OCI-M1 (cell line): ENCODE measurements at places on chromosomes 13 and 19.

- peak; percentile 19 for DNase-seq
These were observed 1031.0 kb upstream of the PCDH9 start for GRCh38 chr13:68261105-68261504.

GRCh38 chr13:111903143-111903542, 163.8 kb upstream of the SOX1 start:
- DNase-seq: no peak

DNA sequence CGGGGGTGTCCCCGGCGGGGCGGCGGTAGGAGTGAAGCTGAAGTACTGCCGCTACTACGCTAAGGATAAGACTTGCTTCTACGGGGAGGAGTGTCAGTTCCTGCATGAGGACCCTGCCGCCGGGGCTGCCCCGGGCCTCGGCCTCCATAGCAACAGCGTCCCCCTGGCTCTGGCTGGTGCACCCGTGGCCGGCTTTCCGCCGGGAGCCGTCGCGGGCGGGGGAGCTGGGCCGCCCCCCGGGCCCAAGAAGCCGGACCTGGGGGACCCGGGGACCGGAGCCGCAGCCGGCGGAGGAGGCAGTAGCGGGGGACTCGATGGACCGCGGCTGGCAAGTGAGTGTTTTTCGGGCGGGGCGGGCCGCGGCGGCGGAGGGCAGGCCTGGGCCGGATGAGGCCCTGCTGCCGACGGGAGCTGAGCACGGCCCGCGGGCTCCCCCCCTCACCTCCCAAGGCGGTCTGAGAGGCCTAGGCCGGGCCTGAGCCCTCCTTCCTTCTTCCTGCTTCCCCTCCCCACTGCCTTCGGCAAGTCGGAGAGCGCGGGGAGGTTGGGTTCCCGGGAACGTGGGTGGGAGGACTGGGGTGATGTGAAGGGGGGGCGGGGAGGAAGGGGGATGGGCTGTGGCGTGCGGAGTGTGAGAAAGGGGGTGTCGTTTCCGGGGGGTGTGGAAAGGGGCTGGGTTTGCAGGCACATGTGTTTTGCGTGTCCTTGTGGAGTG, 568 bp downstream of the PAN3 start:
- peak; percentile 78 for DNase-seq

DNA sequence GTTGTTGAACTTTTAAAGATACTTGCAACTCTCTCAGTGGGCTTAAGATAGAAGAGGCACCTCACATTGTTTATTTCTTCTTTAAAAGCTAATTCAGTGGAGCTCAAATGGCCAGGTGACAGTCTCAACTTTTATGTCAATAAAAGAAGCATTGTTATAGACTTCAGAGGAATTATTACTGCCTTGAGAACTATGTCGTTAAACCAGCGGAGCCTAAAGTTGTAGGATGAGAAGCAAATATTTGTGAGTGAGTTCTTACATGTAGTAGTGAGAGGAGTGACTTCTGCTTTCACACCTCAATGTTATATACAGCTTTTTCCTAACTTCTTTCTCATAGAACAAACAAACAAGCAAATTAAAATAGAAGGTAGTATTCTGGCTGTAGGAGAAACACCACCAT, 31.2 kb upstream of the DGKH start:
- no peak for DNase-seq

DNA sequence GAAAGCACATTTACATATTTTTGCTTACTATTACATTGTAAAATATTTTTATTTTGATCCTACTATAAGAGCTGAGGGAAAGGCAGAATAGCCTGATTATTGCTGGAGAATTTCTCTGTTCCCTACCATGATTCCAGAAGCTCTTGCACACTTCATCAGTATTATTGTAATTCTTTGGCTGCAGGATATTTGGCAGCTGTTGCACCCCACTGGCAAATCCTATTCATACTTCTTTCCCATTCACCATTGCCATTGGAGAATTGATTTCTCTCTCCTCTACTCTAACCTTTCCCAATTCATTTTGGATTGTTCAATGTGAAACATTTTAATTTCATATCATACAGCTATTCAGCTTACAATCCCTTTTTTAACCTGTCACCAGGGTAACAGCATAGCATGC, 238.0 kb downstream of the GGACT start:
- no peak for DNase-seq

DNA sequence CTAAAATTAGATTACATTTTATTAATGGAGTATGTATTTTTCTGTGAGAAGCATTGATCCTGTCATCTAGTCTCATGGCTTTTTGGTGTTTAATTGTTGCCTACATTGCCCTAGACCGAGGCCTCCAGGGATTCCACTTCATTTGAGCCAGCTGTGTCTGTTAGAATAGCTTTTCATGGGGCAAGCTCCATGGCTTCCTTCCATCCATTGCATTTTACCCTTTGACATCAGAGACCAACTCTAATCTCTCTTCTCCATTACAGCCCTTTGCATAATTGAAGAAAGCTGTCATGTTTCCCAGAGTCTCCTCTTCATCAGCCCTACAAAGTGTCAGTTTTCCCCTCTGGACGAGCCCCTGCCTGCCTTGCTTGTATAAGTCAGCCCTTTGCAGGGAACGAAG, 70.6 kb downstream of the MTUS2 start:
- DNase-seq: no peak

- DNase-seq: no peak
These were observed 342.7 kb upstream of the TMTC4 start for GRCh38 chr13:101017123-101017872.
